CD4-positive, alpha-beta memory T cell (primary cell): ENCODE measurements at places on chromosomes 1 and 21. TPM values are rescaled to one million over a fixed set of nuclear protein-coding genes. Genes with fewer than 3 reads are reported as not detected.

DNA sequence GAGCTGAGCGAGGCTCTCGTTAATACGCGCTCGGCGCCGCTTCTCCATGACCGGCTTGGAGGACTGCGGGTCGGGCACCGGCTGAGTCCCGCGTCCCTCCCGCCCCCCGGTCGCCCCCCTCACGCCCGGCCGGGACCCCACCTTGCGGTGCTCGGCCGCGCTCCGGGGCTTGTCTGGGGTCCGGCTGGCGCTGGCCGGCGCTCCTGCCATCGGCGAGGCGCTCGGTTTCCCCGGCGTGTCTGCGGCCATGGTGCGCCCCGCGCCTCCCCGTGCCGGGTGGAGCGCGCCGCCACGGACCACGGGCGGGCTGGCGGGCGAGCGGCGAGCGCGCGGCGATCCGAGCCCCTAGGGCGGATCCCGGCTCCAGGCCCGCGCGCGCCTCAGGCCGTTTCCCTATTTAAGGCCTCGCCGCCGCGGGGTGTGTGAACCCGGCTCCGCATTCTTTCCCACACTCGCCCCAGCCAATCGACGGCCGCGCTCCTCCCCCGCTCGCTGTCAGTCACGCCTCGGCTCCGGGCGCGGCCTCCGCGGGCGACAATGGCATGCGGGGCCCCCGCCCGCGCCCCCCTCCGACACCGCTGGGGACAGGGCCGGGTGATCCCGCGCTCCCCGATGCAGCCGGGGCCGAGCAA, at the start of gene HES4:
Gene HES4, minus strand, starts transcription at position 373 of the 632 bp plus-strand sequence. Its CDS starts 124 bp downstream, at position 249.
- H3K4me3 ChIP-seq: peak within 1 kb of the TSS; percentile 3
- peaks cover 39% of the 10 kb centered on the region for H3K27me3 ChIP-seq
- no peak within 1 kb of the TSS for H3K27ac ChIP-seq

- no peaks in the 10 kb centered on the region for H3K36me3 ChIP-seq
- H3K4me1 ChIP-seq: no peaks in the 10 kb centered on the region
- no peak for DNase-seq
- H3K27me3 ChIP-seq: no peaks in the 10 kb centered on the region
- no peak overlapping the region for H3K27ac ChIP-seq
These were observed 33.3 kb downstream of the ADCY10 start for GRCh38 chr1:167880580-167881021.

The FCRLB gene
- 1.0 TPM for polyA plus RNA-seq

- peaks cover 53% of the 10 kb centered on the region for H3K4me1 ChIP-seq
- DNase-seq: peak; percentile 20
- H3K27ac ChIP-seq: peak overlapping the region; percentile 76
- peaks cover 9% of the 10 kb centered on the region for H3K36me3 ChIP-seq
- H3K27me3 ChIP-seq: no peaks in the 10 kb centered on the region
These were observed 1.5 kb downstream of the PARP1 start for GRCh38 chr1:226406401-226406881.

- no peak for DNase-seq
- no peak overlapping the region for H3K4me3 ChIP-seq
- peaks cover 12% of the 10 kb centered on the region for H3K4me1 ChIP-seq
These were observed 67.1 kb downstream of the SSBP3 start for GRCh38 chr1:54339126-54339525.

GRCh38 chr1:193726722-193727121, 540.3 kb upstream of the B3GALT2 start:
- no peak overlapping the region for H3K4me3 ChIP-seq
- H3K4me1 ChIP-seq: no peaks in the 10 kb centered on the region
- DNase-seq: no peak
- H3K27me3 ChIP-seq: no peaks in the 10 kb centered on the region
- H3K36me3 ChIP-seq: no peaks in the 10 kb centered on the region
